Activated CD4-positive, alpha-beta T cell treated with anti-CD3 and anti-CD28 coated beads, Interleukin-2, amount 50 U/mL, for 1 hour (primary cell): ENCODE measurements at places on chromosomes 3 and 15.

DNA sequence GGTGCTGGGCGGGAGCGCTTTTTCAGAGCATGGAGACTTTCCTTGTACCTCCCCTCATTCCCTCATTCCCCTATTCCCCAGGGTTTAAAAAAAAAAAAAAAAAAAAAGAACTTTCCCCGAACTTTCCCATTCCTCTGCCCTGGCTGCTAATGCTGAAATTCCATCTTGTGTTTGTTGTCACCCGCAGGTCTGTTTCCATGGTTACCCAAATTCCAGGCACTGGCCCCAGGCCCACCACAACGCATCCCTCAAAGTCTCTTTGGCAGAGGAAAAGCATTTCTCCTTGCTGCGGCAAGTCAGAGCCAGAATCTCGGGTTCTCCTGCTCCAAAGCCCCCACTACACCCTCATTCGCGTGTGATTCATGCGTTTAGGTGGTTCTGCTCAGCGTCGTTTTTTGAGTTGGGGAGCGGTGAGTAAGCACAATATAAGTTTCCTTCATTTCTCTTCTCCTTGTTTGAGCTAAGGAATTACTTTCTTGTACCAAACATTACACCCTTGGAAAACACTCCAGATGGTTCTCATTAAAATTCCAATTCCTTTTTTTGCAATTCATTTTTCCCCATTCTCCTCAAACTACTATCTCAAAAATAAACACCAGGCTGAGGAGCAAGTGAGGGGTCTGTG is 21.6 kb downstream of the ANAPC13 start:
- no peak for DNase-seq

GRCh38 chr15:46231786-46232185 is 597.0 kb downstream of the SQOR start:
- DNase-seq, result no peak

DNA sequence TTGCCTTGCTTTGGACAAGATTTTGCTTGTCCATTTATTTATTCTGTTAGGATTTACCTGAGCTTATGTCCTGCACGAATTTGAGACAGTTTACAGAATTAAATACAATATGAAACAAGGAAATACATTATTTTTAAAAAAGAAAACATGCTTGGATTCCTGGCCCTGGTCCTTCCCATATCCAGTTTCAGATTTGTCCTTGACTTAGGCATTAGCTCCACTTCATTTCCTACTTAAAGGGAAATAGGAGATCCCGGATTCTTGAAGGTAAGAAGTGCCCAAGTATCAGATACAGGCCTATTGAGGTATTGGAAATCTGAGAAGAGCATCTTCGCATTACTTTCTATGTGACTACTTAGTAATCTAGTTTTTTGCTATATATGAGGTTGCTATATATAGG is 672.0 kb downstream of the SI start:
- DNase-seq, result no peak

GRCh38 chr15:42064271-42064670 is 30.1 kb downstream of the PLA2G4D start:
- DNase-seq, result no peak

DNA sequence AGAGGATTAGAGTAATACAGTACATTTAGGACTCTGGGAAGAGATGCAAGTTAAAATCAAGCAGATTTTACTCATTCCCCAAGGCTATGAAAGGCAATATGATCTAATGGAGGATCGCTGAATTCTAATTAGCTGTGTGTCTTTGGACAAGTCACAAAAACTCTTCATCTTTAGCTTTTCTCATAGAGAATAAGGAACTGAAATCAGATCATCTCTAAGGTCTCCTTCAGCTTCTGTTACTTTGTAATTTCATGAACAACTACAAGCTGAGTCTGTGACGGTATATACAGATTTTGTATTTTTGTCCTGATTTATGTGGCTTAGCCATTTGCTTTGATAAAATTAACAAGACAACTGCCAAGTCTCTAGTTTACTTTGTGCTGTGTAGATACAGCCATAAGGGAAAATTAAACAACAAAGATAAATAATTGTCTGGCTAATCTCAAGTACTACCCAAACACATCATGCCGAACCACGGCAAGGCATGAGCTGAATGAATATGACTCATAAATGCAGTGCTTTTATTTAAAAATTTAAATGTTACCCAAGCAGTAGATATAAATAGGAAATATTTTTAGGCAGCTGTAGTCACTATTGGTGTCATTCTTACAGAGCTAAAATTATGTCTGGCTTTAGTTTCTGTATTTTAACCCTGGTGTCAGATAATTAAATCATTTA is 81.5 kb downstream of the GAP43 start:
- DNase-seq, result no peak

DNA sequence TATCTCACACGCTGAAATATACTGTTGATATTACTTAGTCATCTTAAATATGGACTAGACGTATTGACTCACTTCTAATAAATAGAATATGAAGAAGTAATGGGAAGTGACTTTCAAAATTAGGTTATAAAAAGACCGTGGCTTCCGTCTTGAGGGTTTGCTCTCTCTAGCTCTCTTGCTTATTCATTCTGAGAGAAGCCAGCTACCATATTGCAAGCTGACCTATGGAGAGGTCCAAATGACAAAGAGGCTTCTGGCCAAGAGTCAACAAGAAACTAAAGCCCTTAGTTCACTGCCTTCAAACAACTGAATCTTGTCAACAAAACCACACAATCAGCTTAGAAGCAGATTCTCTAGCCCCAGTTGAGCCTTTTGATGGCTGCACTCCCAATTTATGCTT is 46.1 kb downstream of the SLC9C1 start:
- DNase-seq, result no peak

DNA sequence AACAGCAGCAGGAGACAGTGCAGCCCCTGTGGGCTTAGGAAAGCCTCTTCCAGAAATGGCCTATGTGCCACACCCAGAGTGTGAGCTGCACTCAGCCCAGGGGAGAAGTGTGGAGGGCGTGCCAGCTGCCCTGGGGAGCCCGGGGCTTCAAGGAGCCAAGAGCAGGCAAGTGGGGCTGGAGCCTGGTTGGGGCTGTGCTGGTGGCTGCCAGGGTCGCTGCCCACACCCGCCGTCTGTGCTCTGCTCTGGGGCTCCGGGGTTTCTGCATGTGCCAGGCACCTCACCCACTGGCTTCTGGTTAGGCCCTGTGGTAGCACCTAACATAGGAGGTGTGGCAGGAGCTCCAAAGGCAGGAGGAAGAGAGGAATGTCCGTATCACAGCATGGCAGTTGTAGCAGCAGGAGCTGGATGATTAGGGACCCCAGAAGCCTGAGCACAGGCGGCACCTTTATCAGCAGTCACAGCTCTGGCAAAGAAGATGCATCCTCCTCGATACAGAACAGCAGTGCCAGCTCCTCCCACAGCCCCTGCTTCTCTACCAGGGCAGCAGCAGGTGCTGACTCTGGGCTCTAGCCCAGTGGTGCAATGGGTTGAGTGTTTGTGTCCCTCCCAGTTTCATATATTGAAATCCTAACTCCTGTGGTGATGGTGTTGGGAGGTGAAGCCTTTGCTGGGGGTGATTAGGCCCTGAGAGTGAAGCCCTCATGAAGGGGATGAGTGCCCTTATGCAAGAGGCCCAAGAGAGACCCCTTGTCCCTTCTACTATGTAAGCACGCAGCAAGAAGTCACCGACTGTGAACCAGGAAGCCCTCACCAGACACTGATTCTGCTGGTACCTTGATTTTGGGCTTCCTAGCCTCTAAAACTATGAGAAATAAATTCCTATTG is 70.0 kb upstream of the KLF13 start:
- no peak for DNase-seq

GRCh38 chr3:185824051-185825005 is 514 bp downstream of the IGF2BP2 start:
- no peak for DNase-seq

DNA sequence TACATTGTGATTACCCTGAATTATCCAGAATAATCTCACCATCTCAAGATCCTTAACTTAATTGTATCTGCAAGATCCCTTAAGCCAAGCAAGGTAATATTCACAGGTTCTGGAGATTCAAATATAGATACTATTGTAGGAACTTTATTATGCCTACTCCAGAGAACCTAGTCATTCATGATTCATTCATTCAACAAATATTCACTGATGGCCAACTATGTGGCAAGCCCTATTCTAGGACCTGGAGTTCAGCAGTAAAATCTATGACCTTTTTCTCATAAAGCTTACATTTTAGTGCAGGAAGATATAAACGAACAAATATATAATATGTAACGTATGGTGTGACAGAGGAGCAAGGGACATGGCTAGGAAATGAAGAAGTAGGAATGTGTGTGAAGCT is 49.6 kb downstream of the ISL2 start:
- no peak for DNase-seq

DNA sequence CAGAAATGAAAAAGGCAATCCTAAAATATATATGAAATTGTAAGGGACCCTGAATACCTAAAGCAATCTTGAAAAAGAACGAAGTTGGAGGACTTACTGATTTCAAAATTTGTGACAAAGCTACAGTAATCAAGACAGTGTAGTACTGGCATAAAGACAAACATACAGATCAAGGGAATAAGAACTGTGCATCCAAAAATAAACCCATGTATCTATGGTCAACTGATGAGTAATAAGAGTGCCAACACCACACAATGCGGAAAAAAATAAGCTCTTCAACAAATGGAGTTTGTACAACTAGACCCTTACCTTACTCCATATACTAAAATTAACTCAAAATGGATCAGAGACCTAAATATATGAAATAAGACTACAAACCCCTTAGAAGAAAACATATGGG is 29.6 kb downstream of the GSK3B start:
- no peak for DNase-seq

DNA sequence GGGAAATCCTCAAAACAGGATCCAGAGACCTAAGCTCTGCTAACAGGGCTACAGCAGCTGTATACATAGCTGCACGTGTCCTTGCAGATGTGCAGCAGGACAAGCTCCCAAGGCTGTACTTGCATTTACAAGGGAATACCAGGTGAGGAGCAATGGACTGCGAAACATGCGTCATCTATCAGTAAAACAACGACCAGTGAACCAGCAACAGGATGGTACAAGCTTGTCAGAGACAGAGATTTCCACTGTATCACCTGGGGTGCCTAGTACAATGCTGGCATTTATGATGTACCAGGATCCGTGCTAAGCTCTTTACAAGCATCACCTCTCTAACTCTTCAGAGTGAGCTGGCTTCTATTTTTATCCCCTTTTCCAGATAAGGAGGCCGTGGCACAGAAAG is 227.3 kb downstream of the FOXP1 start:
- no peak for DNase-seq

DNA sequence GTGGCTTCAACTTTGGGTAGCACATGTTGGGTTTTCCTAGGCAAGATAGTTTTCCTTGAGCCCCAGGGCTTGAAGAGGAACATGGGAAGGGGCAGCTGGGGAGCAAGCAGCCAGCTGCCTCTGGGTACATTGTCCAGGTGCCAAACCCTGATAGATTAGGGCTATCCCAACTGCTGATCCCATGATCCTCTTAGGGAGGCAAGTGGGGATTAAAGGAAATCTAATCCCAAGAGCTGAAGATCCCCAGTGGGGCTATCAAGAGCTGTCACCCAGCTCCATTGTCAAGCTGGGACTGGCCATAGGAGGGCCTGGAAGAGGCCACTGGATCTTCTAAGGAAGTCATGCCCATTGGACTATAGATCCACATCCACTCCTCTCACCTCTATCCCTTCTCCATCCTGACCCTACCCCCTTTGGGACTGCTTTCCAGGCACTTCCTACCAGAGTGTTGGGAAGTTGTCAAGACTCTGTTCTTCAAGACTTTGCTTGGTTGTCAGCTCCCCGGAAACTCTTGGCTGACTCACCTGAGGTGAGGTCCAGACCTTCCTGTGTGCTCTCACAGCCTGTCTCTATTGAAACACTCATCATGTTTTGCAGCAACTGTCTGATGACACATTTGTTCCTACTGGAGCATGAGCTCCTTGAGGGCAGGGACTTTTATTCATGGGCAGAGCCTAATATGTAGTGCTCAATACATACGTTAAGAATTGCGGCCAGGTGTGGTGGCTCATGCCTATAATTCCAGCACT is 5.9 kb downstream of the CAMK2N2 start:
- DNase-seq, result no peak

DNA sequence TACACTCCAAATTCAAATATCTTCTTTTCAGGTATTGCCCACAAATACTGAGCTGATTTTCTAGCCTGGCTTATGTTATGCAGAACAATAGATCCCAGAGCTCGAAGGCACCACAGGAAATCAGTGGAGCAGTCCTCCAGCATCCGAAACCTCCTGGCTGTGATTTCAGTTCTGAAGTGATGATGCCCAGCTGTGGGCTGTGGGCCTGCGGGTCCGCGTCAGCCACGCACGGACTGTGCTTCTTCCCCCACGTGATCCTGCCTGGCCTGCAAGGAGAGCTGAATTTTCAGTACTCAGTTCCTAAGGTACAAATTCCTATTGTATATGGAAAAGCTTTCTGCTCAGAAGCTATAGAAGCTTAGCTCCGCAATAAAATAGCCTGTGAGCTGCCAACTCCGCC is 96.2 kb downstream of the OCA2 start:
- DNase-seq, result no peak

GRCh38 chr3:98558100-98558827 is 26.5 kb downstream of the GPR15 start:
- DNase-seq, result no peak

- DNase-seq, result no peak
Observed at GRCh38 chr3:172171396-172172075, 132.2 kb downstream of the FNDC3B start.

- DNase-seq, result no peak
Observed at GRCh38 chr3:164235289-164236028, 842.8 kb downstream of the SI start.

- DNase-seq, result no peak
Observed at GRCh38 chr3:161422171-161422700, 50.9 kb upstream of the SPTSSB start.

DNA sequence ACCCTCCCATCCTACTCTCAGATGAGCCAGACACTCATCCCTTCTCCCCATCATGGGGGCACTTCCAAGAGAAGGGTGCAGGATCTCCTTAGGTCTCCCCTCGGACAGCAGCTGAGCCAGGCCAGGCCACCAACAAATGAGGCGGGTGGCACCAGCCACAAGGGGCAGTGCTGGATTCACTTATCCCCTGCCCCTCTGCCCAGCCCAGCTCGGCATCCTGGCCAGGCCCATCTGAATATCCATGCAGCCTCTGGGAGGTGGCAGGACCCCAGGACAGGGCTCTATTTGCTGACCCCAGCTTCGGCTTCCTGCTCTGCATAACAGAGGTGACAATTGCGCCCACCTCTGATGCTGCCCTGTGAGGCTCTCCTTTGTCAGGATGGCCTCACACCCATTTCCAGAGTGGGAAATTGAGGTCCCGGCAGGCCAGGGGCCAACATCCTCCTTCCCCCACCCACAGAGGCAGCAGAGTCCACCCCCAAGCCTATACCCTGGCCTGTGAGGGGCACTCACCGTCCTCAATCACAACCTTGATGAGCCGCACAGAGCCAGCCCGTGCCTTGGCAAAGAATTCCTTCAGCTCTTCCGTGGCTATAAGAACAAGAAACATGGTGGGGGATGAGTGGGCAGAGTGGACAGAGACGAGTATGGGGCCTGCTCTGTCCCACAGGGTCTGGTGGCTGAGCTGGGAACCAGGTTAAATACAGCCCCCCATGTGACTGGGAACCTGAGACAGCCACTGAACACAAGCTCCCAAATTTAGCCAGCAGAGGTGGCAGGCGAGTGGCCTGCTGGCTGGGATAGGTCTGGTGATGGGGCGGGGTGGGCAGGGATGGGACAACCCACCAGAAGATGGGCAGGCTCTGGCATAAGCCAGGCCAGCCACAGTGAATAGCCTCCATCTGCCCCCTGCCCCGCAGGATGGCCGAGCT is 4.2 kb downstream of the TWF2 start:
- no peak for DNase-seq

- DNase-seq, result no peak
Observed at GRCh38 chr15:57824186-57824585, 117.7 kb downstream of the POLR2M start.
